ENCODE measurements at places on chromosomes 6 and 20.

DNA sequence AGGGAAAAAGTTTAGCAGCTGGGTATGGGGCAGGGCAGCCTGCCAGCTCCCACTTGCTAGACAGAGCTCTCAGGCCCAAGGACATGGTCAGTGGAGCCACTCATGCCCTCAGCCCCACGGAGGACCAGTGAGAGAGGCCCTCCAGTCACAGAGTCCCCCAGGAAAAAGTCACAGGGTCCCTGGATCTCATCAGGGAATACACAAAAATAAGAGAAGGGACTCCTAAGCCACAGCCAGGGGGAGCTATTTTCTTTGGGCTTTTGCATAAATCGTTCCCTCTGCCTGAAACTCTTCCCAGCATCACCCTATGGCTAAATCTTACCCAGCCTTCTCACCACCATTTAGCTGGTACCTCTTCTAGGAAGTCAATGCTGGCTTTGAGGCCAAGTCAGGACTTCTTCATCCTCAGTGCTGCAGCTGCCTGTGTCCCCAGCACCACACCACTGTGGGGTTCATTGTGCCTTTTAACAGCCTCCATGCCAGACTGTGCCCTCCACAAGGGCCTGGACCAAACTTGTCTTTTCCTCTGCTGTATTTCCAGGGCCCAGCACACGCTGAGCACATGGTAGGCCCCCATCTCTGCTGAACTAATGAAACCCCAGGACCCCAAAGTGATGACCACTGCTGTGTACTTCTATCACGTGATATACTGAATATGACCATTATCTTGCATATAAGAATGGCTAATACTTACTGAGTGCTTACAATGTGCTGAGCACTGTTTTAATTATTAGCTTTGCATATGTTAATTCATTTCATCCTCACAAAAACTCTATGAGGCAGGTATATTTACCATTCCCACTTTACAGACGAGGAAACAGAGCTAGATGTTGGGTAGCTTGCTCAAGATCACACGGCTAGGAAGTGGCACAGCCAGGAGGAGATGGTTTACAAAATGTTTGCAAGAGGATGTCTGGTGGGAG lies 2.0 kb downstream of the ZNF335 start:
- DNase-seq = peak; percentile 31

GRCh38 chr6:41568585-41569384 lies 22.6 kb downstream of the FOXP4 start:
- DNase-seq = no peak

DNA sequence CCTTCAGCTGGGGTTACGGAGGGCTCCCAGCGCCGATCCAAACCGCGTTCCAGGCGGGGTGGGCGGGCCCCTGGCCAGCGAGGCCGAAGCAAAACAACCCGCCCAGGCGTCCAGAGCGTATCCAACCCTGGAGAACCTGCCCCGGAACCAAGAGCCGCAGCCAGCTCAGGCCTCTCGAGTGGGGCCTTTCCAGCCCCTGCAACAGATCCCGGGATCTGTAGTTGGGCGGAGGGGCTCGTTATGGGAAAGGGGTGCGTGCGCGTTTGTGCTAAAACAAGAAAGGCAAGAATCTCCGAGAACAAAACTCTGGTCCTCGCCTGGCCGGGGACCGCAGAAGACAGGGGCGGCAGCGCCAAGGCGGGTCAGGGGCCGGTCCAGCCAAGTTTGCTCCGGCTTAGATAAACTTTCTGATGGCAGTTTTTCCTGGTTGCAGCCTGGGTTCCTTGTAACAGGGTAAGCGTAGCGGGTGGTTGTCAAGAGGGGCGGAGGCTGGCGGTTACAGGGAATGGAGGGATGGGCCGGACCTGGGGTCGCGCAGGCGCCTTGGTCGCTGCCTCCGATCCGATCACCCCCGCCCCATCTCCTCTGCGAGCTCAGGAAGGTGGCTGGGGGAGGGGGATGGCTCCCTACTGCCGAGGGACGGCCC lies 448 bp upstream of the RIN2 start:
- peak; percentile 94 for DNase-seq

GRCh38 chr6:115133790-115134189 lies 791.0 kb upstream of the HS3ST5 start:
- no peak for DNase-seq

- no peak for DNase-seq
Measured at GRCh38 chr20:45173522-45173921, 1.2 kb upstream of the PI3 start.

DNA sequence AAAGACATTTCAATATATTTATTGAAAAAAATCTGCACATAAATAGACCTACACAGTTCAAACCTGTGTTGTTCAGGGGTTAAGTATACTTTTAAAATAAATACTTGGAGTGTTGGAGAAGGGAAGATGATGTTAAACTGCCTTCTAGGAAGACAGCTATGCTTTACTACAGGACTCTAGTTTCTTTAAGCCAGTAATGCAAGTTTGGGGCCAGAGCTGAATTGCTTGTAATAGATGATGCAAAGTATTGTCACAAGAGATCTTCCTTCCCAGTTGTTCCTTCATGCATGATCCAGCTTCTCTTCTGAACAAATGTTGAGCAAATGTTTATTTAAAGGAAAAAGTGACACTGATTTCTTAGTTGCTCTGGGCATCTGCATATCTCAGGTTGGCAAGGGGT lies 20.2 kb upstream of the RIMS4 start:
- DNase-seq = no peak

- DNase-seq = no peak
Measured at GRCh38 chr20:24998631-24999445, 6.3 kb upstream of the APMAP start.

- no peak for DNase-seq
Measured at GRCh38 chr20:4483961-4484360, 237.7 kb upstream of the PRND start.

DNA sequence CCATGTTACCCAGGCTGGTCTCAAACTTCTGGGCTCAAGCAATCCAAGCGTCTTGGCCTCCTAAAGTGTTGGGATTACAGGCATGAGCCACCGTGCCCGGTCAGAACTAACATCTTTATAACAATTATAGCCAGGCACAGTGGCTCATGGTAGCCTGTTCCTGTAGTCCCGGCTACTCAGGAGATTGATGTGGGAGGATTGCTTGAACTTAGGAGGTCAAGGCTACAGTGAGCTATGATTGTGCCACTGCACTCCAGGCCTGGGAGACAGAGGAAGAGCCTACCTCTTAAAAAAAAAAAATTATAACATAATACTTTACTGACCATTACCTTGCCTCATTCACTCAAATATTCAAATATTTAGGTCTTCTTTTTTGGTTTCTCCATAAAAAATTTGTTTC lies 16.8 kb upstream of the MYMX start:
- DNase-seq = no peak

DNA sequence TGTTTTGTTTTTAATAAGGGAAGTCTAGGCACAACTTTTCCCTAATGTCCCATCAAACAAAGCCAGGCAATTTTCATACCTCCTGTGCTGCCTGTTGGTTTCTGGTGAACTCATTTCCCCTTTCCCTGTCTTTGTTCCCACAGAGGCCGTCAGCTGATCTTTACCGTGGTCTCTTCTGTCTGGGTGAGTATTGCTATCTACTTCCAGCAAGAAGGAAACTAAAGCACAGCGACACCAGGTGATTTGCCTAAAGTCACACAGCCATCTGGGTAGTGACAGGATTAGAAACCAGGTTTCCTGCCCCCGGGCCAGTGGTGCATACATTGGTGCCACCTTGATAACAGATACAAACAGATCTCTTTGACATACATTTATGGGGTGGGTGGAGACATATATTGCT lies 59.6 kb downstream of the RAB44 start:
- DNase-seq = no peak

DNA sequence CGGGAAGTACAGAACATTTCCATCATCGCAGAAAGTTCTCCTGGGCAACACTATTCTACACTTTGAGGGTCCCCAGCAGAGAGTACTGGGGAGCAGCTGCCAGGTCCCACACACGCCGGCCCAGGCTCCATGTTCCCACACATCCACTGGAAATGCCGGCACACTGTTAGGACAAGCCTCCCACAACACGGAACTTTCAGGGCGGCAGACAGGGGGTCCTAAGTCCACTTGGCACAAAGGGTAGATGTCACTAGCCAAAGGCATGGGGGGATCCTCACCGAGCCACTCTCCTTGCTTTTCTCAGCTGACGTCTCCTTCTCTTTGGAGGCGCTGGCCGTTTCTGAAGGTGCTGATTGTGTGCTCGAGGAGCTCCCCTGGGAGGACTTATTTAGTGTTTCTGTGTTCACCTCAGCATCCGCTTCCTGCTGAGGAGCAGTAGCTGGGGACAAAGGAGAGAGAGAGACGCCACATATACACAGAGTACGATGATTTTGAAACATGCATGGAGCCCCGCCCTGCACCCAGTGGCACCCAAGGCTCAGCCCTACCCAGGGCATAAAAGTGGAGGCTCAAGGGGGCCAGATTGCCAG lies 135.4 kb downstream of the ZMYND8 start:
- DNase-seq = no peak

GRCh38 chr6:20180935-20181334 lies 31.3 kb downstream of the MBOAT1 start:
- no peak for DNase-seq

DNA sequence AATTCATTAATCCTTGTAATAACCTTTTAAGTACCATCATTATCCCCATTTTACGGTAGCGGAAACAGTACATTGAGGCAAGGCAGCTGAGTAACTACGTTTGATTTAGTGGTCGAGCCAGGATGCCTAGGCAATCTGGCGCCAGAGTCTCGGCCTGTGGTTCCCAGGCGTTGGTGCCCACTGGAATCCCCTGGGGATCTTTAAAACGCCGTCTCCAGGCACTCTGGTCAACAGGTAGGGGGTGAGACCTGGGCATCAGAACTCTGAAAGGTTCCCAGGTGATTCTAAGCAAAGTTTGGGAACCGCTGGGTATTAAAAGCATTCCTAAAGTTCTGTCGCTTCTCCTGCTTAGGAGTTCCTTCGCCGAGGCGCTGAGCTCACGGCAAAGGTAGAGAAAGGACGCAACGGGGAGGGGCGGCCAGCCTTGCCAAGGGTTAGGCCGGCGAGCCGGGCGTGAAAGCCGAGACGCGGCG lies 939 bp downstream of the DTNBP1 start:
- DNase-seq = no peak

GRCh38 chr6:82371799-82372546 lies 8.4 kb downstream of the TPBG start:
- no peak for DNase-seq

- no peak for DNase-seq
Measured at GRCh38 chr6:162602759-162603158, 124.8 kb downstream of the PRKN start.

DNA sequence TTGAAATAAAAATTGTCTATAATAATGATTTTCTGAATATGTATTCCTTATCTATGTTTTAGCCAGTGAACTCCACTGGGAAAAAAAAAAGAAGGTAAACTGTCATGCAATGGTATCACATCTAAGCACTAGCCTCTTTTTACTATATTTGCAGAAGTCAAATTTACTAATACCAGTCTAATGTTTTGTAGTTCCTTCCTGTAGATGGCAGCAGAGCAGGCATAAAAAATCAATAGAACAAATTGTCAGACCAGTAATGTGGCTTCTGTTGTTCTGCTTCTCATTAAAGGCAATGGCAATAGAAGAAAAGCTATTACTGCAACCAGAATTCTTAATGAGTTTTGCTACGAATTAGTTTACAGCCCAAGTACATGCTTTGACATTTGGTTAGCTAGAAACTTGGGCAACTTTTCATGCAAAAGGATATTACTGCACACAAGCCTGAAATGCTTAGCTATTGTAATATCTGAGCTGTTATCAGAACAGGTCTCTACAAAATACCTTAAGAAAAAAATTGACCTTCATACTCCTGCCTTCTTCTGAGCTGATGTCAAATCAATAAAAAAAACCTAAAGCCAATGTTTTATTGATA lies 476.9 kb downstream of the KHDRBS2 start:
- DNase-seq = peak; percentile 39

DNA sequence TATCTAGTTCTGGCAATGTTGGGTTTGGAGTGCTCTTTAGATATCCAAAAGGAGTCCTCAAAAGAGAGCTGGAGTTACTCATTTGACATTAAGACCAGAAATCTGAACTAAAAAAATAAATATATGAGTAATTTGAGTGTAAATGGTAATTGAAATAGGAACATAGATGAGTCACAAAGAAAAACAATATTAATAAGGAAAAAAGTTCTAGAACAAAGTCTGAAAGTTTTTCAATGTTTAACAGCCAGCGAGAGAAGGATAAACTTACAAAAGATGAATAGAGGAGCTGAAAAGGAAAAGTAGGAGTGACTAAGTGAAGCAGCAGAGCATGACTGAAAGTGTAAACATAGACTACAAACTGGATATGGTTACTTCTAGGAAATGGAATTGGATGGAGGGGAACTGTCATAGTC lies 46.8 kb downstream of the EPM2A start:
- DNase-seq = peak; percentile 7

DNA sequence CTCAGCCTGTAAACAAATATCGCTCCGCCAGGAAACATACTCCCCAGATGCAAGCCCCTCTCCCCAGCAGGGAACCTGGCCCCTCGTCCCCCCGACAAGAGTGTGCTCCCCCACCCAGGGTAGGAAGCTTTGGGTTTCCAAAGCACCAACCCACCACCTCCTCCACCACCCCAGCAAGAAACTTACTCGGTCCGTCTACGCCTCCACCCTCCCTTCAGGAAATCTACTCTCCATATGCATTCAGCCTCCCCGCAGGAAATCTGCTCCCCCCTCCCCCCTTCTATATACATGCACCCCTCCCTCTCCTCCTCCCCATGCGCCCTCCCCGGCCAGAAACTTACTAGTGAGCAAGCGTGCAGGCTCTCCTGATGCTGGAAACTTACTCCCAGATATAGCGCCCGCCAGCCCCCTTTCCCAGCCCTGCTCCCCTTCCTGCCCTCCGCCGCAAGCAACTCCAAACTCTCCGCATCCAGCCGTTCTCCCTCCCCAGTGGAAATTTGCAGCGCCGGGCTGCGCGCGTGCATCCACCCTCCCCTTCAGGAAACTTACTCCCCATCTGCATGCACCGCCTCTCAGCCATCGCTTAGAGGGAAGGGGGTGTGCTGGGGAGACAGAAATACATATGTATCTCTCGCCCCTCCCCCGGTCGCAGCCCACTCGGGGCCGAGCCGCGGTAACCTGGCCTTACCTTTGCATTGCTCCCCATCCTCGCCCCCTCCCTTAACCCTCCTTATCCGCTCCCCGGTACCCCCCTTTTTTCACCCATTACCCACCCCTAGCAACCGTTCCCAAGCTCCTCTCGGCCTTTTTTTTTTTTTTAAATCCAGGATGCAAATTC lies at the start of gene TRERF1:
Gene TRERF1 (minus strand): TSS at position 594 of the 838 bp plus-strand sequence. CDS start 182,336 bp downstream, outside the sequence.
- DNase-seq = peak; percentile 74

- no peak for DNase-seq
Measured at GRCh38 chr6:37142050-37142614, 27.8 kb upstream of the PIM1 start.

Measured in left kidney (tissue), 8 donors.